ENCODE measurements at places on chromosomes 1 and 21.

GRCh38 chr1:165857046-165857801, 29.8 kb downstream of the UCK2 start:
- no peak for DNase-seq

DNA sequence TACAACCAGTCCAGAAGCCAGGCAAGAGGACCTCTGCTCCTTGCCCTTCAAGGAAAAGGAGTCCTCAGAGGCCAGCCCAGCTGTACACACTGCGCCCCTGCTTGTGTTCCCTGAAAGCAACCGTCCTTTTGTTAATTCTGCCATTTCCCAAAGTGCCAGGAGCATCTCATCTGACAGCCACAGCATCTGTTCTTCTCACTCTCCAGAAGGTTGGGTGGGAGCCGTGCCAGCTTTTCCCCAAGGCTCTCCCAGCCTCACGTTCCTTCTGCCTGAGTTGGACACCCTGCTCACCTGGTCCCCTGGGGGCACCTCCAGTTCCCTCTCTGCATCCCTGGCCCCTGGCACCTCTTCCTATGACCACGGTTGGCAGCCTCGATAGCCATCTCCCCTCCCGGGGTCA, 10.5 kb upstream of the CNTN2 start:
- no peak for DNase-seq

GRCh38 chr1:225155555-225155954, 226.1 kb downstream of the DNAH14 start:
- DNase-seq: no peak

DNA sequence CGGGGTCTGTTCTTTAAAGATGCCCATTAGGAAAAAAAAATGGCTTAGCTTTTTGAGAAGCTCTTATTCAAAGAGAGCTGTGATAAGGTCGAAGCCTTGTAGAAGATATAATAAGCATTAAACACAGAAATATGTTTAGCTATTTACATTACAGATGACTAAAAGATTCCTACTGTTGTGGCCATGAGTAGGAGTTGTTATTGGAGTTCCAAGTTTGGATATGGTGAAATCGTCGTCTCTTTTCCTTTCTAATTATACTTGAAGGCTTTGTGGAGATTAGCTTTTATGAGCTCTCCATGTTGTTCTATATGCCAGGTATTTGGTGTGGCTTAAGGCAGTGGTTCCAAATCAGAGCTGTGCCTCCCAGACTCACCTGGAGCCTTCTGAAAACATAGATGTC, 79.9 kb upstream of the LAMC2 start:
- no peak for DNase-seq

- no peak for DNase-seq
Observed at GRCh38 chr1:233435622-233436021, 108.1 kb downstream of the MAP3K21 start.

DNA sequence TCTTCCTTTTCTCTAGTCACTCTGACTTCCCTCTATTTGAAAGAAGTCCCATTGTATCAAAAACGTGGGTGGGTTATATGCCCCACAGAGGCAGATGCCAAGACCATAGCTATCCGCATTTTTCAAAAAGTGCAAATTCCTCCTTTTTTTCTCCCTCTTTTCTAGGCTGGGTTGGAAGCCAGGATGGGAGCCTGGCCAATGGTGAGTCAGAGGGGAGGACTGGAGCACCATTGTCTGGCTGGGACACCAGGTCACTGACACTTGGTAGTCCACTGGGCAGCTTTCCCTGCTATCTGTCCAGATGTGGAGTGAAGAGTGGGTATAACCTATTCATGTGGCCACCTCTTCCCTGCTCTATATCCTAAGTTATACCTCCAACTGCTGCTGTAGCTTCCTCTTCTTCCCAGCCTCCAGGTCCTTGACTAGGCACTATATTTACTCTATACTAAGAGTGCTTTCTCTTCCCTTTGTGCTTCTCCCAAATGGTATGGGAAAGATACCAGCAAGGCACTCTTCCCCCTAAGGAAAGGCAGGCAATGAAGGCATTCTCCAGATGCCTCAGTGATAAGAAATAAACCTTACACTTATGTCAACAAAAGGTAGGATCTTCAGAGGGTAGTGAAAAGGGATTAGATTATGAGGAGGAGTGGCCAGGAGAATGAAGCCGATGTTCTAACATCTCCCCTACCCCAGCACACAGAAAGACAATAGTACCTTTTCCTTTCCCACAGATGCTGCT, 12.9 kb downstream of the PI4KB start:
- DNase-seq: no peak

DNA sequence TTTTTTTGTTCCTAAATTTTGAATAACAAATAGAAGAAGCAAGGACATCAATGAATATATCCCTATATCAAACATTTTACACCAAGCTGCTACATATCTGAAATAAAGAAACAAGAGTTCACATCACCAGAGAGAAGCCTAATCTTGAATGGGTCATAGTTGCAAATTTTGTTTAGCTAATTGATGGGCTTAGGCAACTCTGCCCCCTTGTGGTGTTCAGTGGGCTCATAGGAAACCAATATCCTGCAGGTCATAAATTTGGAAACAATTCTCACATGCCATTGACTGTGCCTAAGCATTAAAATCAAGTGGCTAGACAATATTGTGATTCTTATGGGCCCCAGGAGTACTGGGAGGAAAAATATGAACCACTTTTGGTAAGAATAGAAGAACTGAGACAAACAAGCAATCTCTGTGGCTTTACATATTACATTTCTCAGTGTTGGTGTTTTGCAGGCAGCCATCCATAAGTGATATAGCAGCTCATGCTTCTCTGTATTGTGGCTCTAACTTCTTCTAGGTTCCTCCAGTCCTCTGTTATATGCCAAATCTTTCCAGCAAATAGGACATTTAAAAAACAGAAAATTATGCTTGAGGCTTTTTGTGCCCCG, 1262.8 kb upstream of the PRMT6 start:
- DNase-seq: peak; percentile 44

GRCh38 chr1:31483012-31483946, 70.3 kb downstream of the SERINC2 start:
- no peak for DNase-seq

- DNase-seq: no peak
Observed at GRCh38 chr1:53112271-53112774, 30.1 kb downstream of the SLC1A7 start.

DNA sequence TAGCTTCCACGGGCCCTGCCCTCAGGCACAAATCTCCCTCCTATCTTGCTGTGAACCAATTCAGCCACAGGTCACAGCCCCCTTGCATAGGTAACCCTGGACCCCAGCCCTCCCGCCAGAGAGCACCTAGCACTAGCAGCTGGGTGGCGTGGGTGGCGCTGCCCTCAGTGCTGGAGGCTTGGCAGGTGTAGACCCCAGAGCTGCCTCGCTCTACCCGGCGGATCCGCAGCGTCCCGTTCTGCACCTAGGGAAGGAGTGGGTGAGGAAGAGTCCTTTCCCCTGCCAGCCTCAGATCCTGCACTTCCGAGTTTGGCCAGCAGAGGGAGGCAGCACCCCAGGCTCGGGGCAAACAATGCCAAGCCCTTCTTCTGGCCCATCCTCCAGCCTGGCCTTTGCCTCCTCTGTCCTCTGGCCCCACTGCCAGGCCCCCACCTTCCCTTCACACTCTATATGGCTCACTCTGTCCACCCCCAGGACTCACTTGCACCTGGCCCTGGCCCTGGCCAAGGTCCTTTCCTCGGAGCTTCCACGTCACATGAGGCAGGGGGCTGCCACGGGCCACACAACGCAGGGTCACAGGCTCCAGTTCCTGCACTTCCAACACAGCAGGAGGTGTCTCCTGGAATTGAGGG, 9.0 kb downstream of the IGSF9 start:
- peak; percentile 10 for DNase-seq

DNA sequence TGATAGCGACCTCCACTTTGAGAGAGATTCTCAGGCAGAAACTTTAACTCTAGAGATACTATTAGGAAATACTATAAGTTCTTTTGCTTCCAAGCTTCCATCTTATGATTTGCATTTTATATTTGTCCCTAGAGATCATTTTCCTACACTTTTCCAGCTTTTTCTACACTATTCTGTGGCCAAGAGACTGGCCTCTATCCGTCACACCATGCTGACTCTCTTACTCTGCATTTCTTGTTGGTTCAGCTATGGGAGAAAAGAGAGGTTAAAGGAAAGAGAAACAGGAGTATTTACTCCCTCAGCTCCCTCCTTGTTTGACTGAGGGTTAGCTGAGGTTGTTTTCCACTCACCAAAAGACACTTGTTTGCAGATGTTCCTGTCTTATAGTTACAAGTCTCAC, 665.6 kb upstream of the CXADR start:
- no peak for DNase-seq

DNA sequence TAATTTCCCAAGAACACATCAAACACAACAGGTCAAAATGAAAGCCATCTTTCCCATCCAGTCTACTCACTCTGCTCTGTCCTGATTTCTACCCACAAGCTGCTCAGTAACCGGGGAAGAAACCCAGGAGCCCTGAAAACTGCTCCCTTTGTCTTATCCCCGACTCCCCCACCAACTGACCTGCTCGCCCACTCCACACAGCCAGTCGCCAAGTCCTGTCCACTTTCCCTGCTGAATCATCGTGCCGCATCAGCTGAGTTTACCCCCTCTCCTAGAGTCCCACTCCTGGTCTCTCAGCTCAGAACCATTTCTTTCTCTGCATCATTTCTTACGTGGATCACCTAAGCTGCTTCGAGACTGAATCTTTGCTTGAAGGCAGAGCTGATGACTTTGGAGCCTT, 11.2 kb upstream of the RCAN1 start:
- no peak for DNase-seq

DNA sequence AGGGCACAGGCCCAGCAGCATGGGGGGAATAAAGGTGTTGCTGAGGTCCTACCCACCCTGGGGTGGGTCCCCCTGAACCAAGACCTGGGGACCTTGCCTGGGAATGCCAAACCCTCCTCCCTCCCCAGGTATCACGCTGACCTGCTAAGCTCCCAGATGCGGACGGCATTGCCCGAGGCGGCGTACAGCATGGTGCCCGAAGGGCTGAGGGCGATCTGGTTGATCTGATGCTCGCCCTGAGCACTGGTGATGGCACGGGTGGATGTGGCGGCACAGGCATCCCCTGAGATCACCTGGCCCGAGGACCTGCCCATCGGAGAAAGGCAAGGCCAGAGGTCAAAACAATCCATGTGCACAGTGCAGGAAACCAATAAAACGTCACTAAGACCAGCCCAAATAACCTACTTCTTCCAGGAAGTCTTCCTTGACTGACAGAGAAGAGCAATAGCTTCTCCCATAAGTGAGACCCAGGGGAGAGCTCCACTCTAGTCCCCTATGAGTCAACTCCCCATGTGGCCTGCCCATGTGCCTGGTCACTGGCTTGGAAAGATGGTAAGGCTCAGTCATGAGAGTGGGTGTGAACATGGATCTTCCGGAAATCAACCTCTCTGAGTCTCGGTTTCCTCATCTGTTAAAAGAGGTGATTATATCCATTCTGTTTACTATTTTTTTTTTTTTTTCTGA, 46.3 kb downstream of the KIF21B start:
- DNase-seq: no peak

DNA sequence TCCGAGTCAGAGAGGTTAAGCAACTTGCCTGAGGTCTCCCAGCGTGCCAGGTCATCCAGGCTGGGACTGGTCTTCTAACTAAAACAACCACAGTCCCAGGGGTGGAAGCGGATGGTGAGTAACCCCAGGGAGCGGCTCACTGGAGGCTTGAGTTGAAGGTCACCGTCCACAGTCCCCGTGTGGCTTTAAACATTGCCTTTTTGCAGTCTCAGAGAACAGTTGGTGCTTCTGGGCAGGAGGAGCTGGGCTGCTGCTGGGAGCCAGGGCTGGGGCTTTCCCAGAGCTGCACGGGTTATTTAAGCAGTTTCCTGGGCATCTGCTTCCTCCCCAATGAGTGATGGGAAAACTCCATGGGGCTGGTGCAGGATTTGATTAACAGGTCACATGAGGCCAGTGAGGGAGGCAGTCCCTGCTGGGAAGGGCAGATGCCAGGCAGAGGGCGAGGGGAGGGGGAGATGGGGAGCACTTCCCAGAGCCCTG, 12.3 kb downstream of the ARHGEF10L start:
- no peak for DNase-seq

DNA sequence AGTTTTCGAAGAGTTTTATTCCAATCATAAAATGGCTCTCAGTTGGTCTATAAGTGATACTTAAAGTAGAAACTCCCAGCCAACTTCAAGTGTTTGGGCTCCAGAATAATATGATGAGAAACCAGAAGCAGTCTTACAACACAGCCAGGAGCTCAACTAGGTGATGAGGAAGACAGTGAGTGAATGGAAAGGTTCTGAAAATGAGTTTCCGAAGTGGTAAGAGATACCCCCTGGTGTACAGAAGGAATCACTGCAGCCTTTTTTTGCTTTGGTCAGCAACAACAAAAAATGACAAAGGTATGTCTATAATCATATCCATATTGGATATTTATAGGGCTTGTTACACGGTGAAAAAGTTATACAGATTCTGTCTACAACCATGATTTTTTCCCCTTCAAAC, 16.5 kb downstream of the KRTAP19-1 start:
- DNase-seq: peak; percentile 4

GRCh38 chr1:205256951-205257625, 29.3 kb downstream of the TMCC2 start:
- DNase-seq: no peak

GRCh38 chr1:171817511-171818265, 23.6 kb upstream of the DNM3 start:
- DNase-seq: no peak

DNA sequence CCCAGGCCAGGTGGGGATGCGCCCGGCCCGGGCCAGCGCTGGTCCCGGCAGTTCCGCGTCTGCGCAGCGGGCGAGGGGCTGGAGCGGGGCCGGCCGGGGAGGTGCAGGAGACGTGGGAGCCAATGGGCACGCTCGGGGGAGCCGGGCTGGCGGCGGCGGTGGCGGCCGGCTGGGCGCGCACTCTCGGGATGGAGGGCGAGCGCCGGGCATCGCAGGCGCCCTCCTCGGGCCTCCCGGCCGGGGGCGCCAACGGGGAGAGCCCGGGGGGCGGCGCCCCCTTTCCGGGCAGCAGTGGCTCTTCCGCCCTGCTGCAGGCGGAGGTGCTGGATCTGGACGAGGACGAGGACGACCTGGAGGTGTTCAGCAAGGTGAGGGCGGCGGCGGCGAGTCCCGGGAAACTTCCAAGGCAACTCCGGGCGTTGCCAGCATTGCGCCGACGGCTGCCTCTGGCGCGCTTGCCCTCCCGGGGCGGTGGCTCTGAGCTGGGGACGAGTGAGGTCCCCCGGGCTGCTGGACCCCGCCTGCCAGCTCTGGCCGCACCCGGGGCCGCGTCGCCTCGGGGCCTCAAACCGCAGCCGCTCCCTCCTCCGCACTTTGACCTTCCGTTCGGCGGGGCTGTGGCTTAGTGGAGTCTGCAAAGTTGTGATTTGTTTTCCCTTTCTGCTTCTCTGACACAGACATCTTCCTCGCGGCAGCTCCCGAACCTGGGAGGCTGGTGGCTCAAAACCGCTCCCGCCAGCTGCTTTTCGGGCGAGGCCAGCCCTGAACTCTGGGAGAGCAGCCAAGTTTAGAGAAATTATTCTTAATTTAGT, at the start of gene SNX7:
Gene SNX7, plus strand, starts transcription at position 178 of the 812 bp plus-strand sequence. Its CDS starts 11 bp downstream, at position 189.
- peak; percentile 59 for DNase-seq

DNA sequence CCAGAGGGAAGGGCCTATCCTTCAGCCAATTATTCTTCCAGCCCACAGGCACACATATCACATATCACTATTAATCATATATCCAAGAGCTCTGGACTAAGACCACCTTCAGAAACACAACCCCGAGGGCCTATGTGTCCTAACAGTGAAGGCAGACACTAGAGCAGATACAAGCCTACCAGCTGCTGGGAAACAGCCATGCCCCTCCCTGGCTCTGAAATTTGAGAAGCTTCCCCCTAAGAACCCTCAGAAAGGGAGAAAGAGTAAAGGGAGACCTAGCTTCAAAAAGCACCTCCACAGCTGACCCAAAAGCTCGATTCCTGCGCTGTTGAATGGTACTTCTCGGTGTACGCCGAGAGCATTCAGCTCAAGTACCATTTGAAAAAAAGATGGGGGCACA, 17.4 kb downstream of the CNN3 start:
- no peak for DNase-seq

- no peak for DNase-seq
Observed at GRCh38 chr1:23224739-23225648, 7.7 kb upstream of the HTR1D start.
